ENCODE measurements at places on chromosomes 7 and 10.

GRCh38 chr10:113267619-113268562 lies 285.0 kb upstream of the HABP2 start:
- DNase-seq = no peak

DNA sequence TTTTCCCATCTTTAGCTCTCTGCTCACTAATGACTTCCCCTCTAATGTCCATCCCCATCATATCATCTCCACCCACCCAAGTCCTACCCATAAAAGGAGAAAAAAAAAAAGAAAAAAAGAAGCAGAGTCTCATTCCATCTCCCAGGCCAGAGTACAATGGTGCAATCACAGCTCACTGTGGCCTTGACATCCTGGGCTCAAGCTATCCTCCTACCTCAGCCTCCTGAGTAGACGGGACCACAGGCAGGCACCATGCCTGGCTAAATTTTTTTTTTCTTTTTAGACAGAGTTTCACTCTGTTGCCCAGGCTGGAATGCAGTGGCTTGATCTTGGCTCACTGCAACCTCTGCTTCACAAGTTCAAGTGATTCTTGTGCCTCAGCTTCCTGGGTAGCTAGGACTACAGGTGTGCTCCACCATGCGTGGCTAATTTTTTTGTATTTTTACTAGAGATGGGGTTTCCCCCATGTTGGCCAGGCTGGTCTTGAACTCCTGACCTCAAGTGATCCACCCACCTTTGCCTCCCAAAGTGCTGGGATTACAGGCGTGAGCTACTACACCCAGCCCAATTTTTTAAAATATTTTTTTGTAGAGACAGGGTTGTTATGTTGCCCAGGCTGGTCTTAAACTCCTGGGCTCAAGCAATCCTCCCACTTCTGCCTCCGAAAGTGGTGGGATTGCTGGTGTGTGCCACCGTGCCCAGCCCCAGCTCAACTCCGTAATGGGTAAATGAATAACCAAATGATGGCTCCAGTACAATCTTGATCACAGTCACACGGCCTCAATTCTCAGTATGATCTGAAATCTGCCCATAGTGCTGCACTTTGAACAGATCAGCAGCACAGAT lies 24.6 kb upstream of the SGMS1 start:
- no peak for DNase-seq

- peak; percentile 28 for DNase-seq
Observed at GRCh38 chr10:86535132-86535882, 13.7 kb upstream of the WAPL start.

GRCh38 chr10:131650169-131650705 lies 250.6 kb upstream of the PPP2R2D start:
- DNase-seq = no peak

GRCh38 chr10:68253346-68253745 lies 21.4 kb upstream of the ATOH7 start:
- no peak for DNase-seq

DNA sequence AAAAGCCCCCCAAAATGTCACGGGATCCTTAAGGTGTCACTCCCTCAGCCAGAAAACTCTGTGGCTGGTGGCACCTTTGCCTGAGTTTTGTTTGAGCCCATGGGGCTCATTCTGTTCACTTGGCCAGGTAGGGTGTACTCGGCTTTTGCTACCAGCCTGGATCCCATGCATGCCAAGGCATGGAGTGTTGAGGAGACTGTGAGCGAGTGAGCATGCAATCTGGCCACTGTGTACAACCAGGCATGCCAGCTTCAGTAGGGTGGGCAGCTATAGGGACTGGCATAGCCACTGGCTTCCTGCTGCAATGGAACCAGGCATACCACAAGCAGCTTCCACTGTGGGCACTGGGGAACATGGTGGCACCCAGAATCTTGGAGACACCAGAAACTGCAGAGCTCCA lies 436.0 kb upstream of the GRM3 start:
- no peak for DNase-seq

All from stimulated activated naive B cell treated with anti-CD40 and anti-IgM and Interleukin-4, amounts not matched to agents 10 μg/mL and 1 μg/mL and 100 μg/mL, for 72 hours (primary cell).